H4 (cell line): ENCODE measurements at places on chromosomes 1 and 21. TPM values are rescaled to one million over a fixed set of nuclear protein-coding genes. Genes with fewer than 3 reads are reported as not detected.

Gene KRTAP19-3
- total RNA-seq, result not detected in 2 replicates

Gene TMEM200B
- 0.08 and 0.17 TPM in 2 replicates for total RNA-seq

GRCh38 chr1:27605796-27606707 lies 2.1 kb upstream of the AHDC1 start:
- DNase-seq, result peak; percentile 53

DNA sequence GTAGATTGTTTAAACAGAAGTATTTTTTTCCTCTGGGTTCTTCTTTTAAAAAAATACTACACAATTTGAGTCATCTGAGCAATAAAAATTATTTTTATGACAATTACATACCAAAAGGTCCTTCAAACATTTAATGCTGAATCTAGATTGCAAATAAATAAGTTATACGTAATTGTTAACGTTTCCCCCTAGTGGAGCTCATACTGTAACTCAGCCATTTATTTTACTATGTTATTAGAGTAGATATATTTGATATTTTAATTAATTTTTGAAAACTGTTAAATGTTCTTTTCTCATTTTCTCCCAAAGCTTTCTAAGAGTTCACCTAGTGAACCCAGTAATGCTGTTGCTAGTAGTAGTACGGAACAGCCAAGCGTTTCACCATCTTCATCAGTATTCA lies 33.5 kb downstream of the ZMYM1 start:
- DNase-seq, result no peak

- DNase-seq, result no peak
These were observed 24.4 kb downstream of the RCAN3 start for GRCh38 chr1:24526940-24527542.

DNA sequence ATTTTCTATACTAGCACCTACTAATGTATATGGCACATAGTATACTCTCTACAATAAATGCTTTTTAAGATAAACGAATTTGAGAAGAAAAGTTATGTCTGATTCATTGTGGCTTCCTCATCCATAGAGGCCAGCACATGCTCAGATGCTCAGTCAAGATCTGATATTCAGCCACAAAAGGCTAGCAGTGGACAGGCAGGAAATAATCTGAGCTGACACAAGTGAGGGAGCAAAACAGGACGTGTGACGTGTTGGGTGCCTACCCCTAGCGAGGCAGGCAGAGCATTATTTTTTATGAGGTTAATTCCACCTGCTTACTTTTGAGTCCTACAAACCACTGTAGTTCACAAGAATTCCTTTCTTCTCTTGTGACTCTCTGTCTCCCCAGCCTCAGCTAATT lies 550.9 kb downstream of the SMYD3 start:
- DNase-seq, result no peak

GRCh38 chr21:45085700-45086099 lies 11.3 kb downstream of the ADARB1 start:
- no peak for DNase-seq

DNA sequence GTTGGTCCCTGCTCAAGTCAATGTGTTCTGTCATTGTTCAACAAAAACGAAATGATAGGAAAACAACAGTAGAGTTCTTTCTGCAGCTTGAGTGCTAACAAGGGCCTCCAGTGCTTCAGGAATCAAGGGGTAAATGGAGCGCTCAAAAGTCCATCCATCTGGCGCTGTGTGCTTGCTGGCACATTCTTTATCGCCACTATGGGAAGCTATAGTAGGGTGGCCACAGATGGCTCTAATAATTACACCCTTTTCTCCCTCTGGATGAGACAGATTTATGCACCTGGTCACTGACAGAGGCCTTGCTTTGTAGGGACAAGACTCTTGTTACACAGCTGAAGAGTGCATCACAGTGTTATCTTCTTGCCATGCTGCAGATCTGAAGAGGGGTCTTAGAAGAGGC lies 136.0 kb downstream of the GDAP2 start:
- DNase-seq, result no peak

- no peak for DNase-seq
These were observed 18.5 kb downstream of the CSTB start for GRCh38 chr21:43757601-43758000.
